ENCODE measurements at places on chromosomes 1 and 21.
A peak's percentile ranks its signal among the peaks of the same experiment; 100 is the strongest.

DNA sequence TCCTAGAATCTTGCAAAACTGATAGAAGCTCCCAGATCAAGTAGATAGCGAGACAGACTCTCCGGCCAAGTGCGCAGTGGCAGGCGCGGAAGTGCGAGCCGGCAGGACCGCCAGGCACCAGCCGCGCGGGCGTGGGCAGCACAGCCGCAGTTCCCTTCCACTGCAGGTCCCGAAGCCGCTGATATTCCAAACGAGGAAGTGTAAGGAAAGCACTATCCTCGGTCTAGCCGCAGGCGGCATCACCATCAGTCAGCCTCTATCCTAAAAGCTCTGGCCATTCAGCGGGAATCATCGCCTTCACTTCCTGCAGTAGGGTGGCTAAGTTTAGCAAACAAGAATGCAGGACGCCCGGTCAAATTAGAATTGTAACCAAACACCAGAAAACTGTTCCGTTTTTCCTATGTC is 710 bp downstream of the GLRX2 start:
- DNase-seq, result peak; percentile 78

DNA sequence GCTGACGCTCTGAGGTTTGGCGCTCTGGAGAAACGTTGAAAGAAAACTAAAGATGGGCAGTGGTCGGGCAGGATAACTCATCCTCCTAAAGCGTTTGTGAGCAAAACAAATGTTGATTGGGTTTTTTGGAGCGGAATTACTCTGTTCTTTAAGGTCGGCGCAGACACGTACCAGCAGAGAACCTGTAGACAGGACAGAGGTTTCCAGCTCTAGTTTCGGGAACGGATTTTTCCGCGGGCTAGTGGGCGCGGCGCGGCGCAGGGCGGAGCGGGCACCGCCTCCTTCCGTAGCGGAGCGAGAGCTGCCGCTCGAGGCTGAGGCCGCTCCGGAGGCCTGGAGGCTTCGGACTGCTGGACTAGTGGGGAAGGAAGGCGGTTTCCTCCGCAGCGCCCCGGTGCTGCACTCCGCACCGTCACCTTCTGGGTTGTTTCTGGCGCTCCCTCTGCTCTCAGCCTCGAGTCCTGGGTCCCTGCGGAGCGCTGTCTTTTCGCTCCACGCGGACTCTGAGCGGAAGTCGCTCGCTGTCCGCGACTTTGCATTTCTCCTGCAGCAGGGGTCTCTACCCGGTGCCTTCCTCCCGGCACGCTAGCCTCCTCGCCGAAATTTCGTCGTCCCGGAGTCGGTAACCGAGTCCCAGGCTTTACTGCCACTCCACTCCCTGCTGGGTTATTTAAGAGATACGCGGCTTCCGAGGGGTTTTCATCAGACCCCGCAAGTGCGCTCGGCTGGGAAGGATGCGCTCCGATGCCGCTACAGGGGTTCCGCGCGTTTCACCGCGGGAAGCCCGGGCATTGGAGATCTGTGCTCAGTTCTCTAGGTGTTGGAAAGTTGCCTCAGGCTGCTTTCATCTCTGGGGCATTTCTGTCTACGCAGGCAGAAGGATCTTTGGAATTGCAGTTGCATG is 7.0 kb downstream of the FOXD2 start:
- peak; percentile 42 for DNase-seq

GRCh38 chr1:172470149-172470548 is 26.3 kb upstream of the PIGC start:
- no peak for DNase-seq

GRCh38 chr1:77536813-77537212 is 145.6 kb downstream of the ZZZ3 start:
- DNase-seq, result peak; percentile 96

DNA sequence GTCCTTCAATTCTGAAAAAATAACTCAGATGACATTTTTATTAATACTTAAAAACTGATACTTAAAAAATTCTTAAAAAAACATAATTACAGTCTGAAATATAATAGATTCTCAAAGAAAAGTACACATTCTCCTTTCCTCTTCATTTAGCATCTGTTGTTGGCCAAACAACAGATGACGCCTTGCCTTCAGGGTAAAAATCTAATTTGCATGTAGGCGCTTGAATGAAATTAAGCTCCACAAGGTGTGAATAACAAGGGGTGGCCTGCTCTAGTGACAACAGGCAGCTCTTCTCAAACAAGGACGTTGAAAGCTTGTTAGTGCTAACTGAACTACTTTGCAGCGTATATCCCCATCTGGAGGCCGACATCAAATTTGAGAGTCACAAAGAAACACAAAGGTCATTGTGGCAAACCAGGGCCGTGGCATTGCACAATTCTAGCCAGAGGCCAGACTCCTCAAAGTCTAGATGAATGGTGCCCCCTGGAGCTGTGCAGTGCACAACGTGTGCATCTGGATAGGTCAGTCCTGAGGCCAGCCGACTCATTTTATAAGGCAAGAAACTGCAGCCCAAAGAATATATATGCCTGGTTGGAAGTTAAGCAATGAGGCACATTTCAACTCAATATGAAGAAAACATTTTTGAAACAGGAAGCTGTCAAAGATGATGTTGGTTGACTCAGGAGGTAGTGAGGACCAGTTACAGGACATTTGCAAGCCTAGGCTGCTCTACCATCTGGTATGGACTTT is 459.2 kb upstream of the RUNX1 start:
- peak; percentile 83 for DNase-seq

DNA sequence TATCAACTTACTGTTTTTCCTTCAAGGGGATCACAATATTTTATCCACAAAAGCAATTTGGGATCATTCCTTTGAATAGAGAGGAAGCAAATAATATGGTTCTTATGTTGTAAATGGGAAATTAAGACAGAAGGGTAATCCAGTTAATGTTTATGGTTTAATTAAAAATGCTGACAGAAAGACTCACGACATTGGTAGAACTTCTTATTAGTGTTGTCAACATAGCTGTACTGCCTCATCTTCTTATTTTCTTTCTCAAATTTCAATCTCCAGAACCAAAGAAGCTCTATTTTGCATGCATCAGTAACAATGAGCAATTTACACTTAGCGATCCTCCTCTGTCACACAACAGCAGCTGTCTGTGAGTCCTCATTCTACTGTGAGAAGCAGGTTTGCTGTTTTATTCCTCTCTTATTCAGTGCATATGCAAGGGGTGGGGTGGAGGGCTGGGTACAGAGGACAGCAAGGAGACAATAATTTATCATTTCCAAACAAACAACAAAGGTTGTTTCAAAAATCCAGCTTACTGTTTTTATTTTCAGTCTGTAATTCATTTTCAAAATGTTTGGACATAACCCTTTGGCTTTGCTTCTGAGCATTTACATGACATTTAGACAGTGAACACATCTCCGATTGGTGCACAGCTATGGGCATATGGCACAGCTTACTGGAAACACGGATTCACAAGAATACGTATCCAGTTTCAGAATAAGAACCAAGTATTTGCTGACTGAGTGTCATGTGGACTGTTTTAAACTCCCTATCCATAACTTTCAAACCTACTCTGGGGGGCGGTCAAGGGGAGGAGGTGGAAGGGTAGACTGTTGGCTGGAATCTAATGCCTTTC is 335.9 kb downstream of the RGS7 start:
- DNase-seq, result no peak

- peak; percentile 94 for DNase-seq
Measured at GRCh38 chr21:32007456-32007855, 134.6 kb downstream of the HUNK start.

DNA sequence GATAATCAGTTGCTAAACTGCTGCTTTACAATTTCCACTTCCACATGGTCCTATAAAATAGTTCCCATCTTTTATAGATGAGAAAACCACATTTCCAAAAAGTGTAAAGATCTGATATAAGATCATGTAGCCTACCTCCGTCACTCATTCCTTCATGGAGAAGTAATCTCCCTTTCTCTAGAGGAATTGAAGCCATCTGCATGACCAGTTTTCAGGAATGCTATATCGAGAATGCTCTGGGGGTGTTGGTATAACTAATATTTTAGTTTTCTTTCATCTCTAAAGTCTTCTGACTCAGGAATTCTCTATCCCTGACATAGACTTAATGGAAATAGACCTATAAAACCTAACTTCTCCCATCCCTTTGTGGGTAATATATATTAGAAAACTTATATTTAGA is 173.0 kb upstream of the UBE2U start:
- no peak for DNase-seq

GRCh38 chr1:42379794-42380585 is 602 bp upstream of the RIMKLA start:
- peak; percentile 57 for DNase-seq

DNA sequence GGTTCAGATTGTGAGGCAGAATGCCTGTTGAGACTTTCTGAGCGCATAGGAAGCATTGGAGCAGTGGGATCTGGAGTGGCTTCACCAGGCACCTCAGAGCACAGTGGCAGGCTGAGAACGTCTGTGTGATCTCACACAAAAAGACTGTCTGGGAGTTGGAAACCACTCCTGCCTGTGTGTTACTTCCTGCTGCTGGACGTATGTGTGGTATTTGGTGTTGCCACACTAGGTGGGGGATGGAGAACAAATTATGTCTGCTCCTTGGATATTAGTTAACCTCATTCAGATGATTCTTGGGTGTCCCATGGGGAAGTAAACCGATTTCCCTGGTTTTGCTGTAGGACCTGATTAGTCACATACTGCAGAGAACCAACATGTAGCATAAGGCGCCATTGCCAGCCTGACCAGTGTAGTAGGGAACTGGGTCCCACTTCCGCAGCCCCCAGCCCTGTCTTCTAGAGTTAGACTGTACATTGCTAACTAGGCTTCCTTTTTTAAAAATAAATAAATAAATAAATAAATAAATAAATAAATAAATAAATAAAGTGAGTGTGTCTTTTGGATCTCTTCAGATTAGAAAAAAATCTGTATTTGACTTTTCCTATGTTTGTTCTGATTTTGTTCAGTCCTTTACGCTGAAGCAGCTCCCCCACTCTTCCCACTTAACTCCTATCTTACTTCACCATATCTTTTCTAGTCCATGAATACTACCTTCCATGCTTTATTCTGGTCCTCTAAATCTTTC is 26.9 kb downstream of the UCK2 start:
- peak; percentile 93 for DNase-seq

- DNase-seq, result no peak
Measured at GRCh38 chr1:55623311-55623710, 408.1 kb upstream of the USP24 start.

DNA sequence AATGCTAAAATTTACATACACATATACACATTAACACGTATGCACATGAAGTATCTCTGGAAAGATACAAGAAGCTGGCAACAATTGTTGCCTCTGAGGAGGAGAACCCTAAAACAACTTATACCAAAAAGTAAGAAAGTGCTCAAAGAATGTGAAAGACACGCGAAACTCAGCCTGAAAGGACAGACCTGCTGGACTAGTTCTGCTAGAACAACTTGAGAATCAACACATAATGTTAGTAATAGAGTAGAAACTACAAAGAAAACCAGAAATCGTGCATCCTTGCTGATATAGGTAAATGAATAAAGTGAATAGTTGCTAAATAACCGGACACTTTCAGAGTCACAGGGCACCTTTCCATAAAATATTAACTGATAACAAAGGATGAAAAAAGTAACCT is 242.5 kb downstream of the RERE start:
- DNase-seq, result no peak

DNA sequence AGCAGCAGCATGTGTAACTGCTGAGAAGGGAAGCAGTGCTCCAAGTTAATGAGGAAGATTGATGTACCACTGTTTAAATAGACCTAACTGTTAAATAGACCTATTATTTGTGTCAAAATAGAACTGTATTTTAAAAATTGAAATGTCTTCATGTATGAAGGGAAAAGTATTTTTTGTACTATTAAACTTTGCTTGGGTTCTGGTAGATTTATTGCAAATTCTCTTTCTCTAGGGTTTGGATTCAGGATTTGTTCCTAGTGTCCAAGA is 128.3 kb downstream of the OSBPL9 start:
- no peak for DNase-seq

GRCh38 chr1:247357052-247357780 is 25.5 kb upstream of the ZNF496 start:
- DNase-seq, result peak; percentile 53

DNA sequence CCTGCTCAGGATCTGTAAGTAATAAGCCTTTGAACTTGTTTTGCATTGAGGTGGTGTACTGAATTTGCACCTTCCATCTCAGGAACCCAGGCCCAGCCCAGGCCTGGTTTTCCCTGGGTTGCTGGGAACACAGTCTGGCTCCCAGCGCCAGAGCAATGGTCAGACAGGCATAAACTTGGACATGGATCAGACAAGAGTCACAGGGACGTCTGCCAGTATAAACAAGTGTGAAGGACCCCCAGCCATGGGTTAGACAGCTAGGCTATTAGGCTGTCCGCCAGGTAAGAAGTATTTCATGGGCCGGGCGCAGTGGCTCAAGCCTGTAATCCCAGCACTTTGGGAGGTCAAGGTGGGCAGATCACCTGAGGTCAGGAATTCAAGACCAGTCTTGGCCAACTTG is 5.5 kb downstream of the IFNLR1 start:
- DNase-seq, result no peak

DNA sequence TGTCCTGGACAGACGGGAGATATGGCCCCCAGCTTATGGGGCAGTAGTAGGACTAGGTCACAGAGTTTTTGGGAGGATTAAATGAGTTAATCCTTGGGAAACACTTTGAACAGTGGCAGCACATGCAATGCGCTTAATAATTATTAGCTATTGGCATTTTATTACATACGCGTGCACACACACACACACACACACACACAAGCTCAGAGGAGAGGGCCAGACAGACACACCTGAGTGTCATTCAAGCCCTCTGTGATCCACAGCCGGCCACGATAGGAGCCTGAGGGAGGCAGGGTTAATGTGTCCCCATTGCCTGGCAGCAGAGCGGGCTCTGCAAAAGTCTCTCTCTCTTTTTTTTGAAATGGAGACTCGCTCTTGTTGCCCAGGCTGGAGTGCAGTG is 37.9 kb downstream of the EPHA2 start:
- no peak for DNase-seq

DNA sequence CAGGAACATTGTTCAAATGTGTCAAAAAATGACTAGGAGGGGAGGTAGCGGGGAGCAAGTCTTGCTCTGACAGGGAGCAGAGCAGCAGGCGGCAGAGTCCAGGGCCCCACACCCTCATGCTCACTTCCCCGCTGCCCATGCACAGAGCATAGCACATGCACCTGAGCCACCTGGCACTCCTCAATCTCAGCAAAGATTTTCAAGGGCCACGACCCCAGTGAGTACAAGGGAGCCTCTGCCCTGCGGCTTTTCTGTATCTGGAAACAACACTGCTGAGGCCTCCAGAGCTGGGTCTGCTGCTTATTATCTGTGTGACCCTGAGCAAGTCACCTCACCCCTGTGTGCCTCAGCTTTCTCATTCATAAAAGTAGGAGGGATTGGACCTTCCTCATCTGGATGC is 1.1 kb upstream of the GJB3 start:
- no peak for DNase-seq

GRCh38 chr21:43849532-43850299 is 15.3 kb upstream of the AGPAT3 start:
- no peak for DNase-seq

DNA sequence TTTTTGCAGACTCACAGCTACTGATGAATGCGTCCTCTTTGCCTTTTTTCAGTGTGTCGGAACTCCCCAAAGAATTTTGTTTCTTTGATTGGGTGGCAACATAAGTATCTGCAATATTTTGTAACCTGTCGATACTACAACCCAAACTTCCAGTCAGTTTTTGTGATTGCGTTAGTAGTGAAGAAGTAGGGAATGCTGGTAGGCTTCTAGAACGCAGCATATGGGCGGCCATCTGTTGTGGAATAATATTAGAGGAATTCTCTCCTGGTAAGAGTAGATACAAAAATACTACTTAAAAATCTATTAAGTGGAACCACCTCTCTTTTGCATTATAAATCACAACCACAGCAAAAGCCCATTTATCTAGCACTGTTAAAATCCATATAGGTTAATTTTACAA is 107.4 kb downstream of the LYST start:
- DNase-seq, result no peak

Data from GM23248 (cell line).